HCT116 (cell line): ENCODE measurements at places on chromosomes 3 and 15. TPM values are rescaled to one million over a fixed set of nuclear protein-coding genes. Genes with fewer than 3 reads are reported as not detected.

GRCh38 chr3:8050283-8050682, 451.3 kb upstream of the LMCD1 start:
- no peak for DNase-seq
- no peak overlapping the region for H3K27ac ChIP-seq
- no peaks in the 10 kb centered on the region for H3K36me3 ChIP-seq
- H3K4me3 ChIP-seq = no peak overlapping the region
- H3K4me1 ChIP-seq = no peaks in the 10 kb centered on the region

DNA sequence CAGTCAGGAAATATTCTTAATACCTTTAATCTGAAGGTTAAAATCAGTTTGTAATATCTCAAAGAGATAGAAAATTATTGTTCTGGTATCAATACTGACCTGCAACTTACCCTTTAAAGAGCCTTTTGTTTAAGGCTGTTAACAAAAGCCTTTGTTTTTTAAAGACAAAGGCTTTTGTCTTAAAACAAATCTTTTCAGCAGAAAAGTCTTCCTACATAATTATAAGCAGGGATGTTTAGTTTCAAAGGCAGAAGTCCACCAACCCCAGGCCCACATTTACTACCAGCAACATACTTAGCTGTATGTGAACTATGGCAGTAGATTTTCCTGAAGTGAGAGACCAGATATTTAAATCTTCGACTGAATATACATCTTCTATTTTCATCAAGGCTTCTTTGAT, 36.2 kb downstream of the SLC30A4 start:
- no peaks in the 10 kb centered on the region for H3K36me3 ChIP-seq
- no peak overlapping the region for H3K4me3 ChIP-seq

DNA sequence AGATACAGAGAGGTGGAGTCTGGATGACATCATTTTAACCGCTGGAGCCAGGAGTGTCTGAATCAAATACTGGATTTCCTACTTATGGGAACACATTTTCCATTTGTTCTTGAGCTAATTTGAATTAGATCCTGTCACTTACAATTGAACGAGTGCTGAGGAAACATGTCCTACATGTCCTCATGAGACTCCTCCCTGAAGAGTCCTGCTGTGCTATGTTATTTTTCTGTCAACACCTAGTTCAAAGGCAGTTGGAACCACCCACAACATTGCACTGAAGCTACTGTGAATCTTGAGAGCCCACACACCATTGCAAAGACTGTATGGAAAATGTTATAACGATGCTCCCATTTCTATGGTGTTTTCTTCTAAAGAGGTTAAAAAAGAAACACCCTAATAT, 123.5 kb upstream of the CRBN start:
- no peak overlapping the region for H3K4me3 ChIP-seq
- no peaks in the 10 kb centered on the region for H3K4me1 ChIP-seq
- no peak overlapping the region for H3K27ac ChIP-seq
- no peaks in the 10 kb centered on the region for H3K27me3 ChIP-seq
- no peak for DNase-seq

DNA sequence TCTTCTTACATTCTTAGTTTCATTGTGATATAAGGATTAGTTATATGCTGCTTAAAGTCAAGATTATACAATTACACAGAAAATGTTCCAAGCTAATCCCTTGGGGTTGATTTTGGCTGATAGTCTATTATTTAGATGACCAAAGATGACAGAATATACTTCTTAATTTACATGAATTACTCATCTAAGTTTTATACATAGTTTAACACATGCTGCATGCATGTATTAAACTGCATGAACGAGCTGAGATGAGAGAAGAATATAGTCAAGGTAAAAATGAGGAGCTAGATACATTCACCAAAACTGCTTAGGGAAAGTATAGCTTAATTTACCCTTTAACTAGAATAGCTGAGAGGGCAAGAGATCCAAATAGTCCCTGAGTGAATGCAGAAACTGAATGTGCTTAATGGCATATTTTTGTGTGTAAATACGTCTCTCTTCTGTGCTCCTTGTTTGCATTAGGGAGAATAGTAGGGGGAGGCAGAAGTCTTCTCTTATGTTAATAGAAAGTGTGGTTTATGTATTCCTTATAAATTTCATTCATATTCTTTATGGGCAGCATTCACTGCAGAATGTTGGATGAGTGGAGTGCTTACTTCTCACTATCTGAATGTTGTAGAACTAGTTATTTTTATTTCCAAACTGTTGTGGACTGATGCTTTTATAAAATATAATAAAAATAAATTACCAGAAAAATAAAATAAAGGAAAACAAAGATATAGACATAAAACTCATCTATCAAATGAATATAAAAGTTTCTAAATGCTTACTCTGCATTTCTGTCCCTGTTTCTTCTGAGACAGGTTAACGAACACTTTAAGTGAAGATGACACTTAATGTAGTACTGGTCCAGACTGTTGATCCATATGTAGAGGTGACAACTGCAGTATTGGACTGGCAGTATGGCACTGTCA, 327.8 kb downstream of the RBMS3 start:
- no peaks in the 10 kb centered on the region for H3K4me1 ChIP-seq
- no peak overlapping the region for H3K27ac ChIP-seq
- no peak for DNase-seq
- no peak overlapping the region for H3K4me3 ChIP-seq
- no peaks in the 10 kb centered on the region for H3K36me3 ChIP-seq

DNA sequence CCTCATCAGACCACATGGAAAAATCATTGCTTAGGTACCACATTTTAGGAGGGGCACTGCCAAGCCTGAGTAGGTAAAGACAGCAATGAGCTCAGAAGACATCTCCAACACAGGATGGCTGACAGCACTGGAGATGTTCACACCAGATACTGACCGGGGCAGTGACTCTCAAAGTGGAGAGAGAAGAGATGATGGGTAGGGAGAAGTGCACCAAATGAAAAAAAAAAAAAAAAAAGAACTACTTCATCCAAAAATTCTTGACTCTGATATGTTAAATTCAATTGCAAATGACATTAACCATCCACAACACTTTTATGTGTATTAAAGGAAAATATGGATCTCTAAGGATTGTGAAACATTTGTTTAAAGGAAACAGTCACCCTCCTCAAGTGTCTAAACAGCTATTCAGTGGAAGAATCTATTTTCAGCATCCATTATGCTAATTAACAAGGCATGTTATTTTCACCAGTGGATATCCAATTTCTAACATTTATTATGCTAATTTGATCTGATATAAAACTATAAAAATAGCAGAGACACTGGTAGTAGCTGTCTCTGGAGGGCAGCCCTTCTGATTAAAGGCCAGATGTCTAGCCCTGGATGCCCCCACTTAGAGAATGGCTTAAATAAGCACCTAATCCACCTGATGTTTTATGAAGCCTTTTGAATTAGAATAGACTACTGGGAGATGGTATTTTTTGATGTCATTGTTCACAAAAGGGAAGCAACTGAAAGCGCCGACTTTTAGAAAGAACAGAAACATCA, 48.2 kb upstream of the VGLL4 start:
- H3K27me3 ChIP-seq = no peaks in the 10 kb centered on the region
- H3K27ac ChIP-seq = no peak overlapping the region
- DNase-seq = no peak
- no peaks in the 10 kb centered on the region for H3K36me3 ChIP-seq

GRCh38 chr3:105436687-105437086, 70.0 kb downstream of the ALCAM start:
- H3K36me3 ChIP-seq = no peaks in the 10 kb centered on the region
- H3K27me3 ChIP-seq = no peaks in the 10 kb centered on the region
- H3K27ac ChIP-seq = no peak overlapping the region
- no peak for DNase-seq
- H3K4me1 ChIP-seq = no peaks in the 10 kb centered on the region

DNA sequence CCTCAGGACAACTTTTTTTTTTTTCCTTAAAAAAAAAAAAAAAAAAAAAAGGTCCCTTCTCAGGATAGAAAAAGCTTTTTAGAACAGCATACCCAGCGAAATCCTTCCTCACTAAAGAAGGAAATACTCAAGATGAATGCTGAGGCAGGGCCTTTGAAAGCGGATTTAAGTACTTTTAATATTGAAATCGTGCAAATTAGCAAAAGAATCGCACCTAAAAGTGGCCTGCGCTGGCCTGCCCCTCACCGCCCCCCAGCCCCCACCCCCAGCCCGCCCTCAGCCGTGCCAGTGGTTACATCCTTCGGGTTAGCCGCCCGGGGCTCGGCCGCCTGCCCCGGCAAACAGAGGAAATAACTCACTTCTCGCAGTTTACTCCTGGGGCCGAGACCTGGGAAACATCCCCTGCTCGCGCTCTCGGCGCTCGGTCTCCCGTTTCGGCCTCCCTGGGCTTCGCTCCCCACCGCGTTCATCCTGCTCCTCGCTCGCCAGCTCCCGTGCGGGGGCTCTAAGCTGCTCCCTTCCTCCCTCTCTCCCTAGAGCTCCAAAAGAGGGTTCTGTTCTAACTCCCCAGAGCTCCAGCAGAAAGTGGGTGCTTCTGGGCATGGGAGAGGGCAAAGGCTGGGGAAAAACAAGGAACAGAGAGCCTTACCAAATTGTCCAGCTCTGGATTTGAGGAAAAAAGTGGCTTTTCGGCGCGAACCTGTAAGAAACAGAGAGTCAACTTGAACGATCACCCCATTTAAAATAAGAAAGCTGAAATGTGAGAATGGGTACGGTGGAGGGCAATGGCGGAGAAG, 5.2 kb downstream of the MEIS2 start:
- H3K27me3 ChIP-seq = no peaks in the 10 kb centered on the region

GRCh38 chr3:153970741-153971347, 150.3 kb upstream of the ARHGEF26 start:
- H3K27ac ChIP-seq = no peak overlapping the region
- H3K27me3 ChIP-seq = no peaks in the 10 kb centered on the region
- H3K4me3 ChIP-seq = no peak overlapping the region
- H3K4me1 ChIP-seq = no peaks in the 10 kb centered on the region

GOLGA8Q gene
- total RNA-seq = not detected

TIGIT gene
- 0.07 TPM for total RNA-seq

- no peak overlapping the region for H3K27ac ChIP-seq
- H3K4me3 ChIP-seq = no peak overlapping the region
These were observed 234.5 kb downstream of the UBE2E2 start for GRCh38 chr3:23437484-23438145.
